Urinary bladder (tissue), 4 donors: ENCODE measurements at places on chromosomes 7 and 10. TPM values are rescaled to one million over a fixed set of nuclear protein-coding genes. Genes with fewer than 3 reads are reported as not detected.

CYP17A1 gene
- not detected for total RNA-seq

TNPO3 gene
- total RNA-seq: 45.9 TPM

LRMDA gene
- total RNA-seq: 17.7 TPM

TMEM184A gene
- total RNA-seq: 9.7 TPM

GRCh38 chr7:1127001-1127400 is 33.0 kb downstream of the ZFAND2A start:
- no peak for DNase-seq

DNA sequence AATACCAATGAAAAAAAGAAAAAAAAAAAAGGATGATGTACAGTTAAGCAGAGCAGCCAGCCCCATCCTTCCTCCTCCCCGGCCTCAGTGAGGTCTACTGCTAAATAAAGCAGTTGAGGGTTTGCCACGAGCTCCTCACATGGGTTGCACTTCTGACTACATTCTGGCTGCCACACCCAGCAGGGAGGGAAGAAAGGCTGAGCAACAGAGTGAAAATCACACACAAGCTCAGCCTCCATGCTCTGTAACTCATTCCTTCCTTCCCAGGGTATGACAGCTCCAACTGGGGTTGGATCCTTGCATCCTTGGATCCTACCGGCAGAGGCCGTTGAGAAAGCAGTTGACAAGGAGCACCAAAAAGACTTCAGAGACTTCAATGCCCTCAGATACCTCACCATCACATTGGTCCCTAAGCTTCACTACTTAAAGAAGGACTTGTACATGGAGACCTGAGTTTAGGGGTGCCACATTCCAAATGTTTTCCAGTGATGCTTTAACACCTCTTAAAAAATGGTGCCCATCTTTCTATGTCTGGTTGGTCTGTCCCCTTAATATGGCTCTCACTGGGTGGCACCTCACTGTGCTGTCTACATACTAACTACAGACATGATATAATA is 52.9 kb upstream of the PIK3CG start:
- DNase-seq: no peak

GRCh38 chr7:102012941-102013461 is 195.6 kb downstream of the CUX1 start:
- peak; percentile 29 for DNase-seq

GRCh38 chr10:78044699-78045098 is 11.0 kb downstream of the RPS24 start:
- no peak for DNase-seq
